ENCODE measurements at places on chromosomes 2 and 18.

GRCh38 chr2:74585406-74586185, 31.1 kb downstream of the DOK1 start:
- peak; percentile 55 for DNase-seq

DNA sequence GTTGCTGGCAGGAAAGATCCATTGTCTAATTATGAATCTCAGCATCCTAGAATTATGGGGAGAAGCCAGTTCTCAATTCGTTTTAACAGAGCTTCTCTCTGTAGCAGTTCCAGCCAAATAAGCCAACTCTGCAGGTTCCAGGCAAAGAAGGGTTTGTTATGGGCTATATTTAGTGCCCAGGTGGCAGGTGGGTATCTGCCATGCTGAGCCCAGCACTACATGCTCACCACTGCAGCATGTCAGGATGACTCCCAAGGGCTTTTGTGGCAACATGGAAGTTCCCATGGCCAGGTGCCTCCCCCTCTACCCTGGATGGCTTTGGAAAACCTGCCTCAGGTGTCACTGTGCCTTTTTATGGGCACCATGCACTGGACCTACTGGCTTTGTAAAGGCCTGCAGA, 137.7 kb upstream of the MSH6 start:
- DNase-seq, result no peak

DNA sequence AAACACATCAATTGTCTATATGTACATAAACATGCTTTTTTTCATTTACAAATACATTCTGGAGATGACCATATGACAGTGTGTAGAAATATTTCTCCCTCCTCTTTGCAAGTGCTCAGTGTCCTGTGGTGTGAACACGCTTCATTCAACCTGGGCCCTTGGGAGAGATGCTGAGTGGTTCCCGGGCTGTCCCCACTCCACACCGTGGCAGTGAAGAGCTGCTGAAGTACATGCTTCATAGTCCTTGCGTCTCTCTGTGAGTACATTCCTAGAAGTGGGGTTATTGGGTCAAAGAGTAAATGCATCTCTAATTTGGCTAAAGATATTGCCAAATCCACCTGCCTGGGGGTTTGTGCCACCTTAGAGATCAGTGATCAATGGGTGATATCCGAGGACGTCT, 6.5 kb upstream of the GPR35 start:
- no peak for DNase-seq

DNA sequence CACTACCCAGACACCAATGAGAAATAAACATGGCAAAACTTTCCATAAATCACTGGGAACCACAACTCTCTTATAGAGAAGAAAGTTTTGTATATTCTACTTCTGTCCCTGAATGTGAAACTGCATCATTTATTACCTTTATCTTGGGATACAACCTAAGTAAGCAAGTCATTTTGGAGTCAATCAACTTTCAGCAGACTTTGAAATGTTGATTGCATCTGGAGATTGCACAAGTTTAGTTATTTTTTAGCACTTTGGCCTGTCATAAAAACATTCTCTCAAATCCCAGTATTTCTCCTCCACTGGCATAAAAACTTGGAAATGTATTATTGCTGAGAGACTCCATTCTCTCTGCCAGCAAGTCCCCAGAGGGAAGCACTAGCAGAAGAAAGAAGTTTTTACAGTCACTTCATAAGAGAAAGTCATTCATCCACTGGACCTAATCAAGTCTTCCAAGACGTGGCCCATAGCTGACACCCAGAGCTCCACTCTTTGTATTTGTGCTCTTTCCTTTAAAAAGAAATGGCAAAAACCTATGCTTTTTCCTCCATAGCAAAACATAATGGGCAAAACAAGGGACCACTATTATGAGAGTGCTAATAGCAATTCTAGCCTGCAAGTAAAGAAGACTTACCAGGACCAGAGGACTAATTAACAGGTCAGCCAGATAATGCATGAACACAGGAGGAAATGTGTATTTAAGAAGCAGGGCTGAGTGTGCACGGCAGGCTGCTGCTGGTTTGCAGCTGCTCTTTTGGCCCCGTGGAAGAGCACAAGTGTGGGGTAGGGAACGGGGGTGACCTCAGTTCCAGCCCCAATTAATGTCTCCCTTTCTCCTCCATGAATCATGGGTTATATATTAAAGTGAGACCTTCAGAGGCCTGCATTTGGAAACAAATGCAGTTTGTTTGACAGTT, 171.5 kb downstream of the INO80D start:
- DNase-seq, result no peak

GRCh38 chr2:133541376-133541775, 26.9 kb downstream of the NCKAP5 start:
- DNase-seq, result no peak

GRCh38 chr2:224060783-224061482, 21.8 kb upstream of the SERPINE2 start:
- no peak for DNase-seq

- peak; percentile 21 for DNase-seq
Observed at GRCh38 chr2:217878915-217879590, 123.7 kb downstream of the TNS1 start.

- DNase-seq, result no peak
Observed at GRCh38 chr2:174683392-174683759, 80.9 kb downstream of the CHRNA1 start.

- DNase-seq, result peak; percentile 40
Observed at GRCh38 chr2:170243118-170243837, 65.3 kb downstream of the MYO3B start.

- DNase-seq, result no peak
Observed at GRCh38 chr2:135965756-135966155, 19.7 kb downstream of the DARS1 start.

GRCh38 chr2:117976581-117976980, 37.3 kb downstream of the CCDC93 start:
- DNase-seq, result no peak

GRCh38 chr18:36578871-36579710, 249.7 kb downstream of the TPGS2 start:
- DNase-seq, result no peak

GRCh38 chr2:1610096-1610485, 134.2 kb downstream of the PXDN start:
- DNase-seq, result no peak

DNA sequence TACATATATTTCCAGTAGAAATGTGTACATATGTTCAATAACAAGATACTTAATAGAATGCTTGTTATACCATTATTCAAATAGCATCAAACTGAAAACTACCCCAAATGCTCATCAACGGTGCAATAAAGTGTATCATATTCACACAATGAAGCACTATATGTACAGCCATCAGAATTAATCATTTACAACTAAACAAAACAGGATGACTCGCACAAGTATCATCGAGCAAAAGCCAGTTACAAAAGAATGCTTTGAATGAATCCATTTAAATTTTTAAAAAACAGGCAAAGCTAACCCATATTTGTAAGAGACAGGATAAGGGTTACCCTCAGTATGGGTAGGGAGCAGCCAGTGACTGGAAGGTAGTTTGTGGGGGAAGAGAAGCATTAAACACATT, 132.8 kb upstream of the PDE1A start:
- DNase-seq, result no peak

DNA sequence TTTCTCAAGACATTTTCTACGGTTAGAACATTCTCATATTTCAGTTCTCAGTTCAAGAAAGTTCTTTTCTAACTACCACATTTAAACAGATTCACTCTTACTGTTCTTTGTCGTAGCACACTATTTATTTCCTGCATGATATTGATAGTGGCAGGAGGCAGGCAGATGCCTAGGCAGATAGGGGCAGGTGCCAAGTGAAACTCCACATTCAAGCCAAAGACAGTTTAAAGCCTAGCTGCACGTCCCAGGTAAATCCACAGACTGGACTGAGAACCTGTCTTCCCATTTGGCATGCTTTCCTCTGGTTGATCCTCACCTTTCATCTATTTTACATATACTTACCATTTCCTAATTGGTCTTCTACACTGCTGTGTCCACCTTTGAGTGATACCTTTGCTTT, 359.3 kb downstream of the TMX3 start:
- no peak for DNase-seq

DNA sequence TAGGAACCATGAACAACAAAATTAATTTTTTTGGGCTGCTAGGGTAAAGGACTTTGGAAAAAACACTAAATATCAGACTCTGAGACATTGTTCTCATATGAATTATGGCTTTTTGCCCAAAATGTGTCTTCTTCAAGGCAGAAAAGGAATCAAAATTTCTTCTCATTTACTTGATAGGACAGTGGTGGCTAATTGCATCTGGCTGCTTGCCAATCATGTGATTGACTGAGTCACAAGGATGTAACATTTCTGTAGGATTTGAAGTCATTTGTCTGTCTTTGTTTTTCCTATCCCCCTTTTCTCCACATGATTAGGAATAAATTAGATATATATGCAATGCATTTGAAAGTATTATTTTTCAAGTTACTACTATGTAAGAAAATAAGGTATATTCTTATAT, 130.2 kb downstream of the SLC4A10 start:
- no peak for DNase-seq

- DNase-seq, result no peak
Observed at GRCh38 chr2:138116456-138116855, 152.2 kb downstream of the HNMT start.

DNA sequence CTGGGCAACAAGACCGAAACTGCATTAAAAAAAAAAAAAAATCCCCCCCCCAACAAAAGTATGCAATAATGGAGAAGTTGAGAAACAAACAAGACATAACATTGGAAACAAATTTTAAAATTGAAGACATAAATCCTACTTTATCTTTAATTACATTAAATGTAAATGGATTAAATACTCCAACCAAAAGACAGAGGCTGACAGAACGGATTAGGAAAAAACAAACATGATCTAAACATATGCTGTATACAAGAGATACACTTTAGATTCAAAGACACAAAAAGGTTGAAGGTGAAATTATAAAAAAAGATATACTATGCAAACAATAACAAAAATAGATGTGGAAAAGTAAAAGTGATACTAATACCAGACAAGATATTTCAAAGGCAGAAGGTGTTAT, 350.8 kb upstream of the RGPD4 start:
- DNase-seq, result no peak

GRCh38 chr2:229137639-229138038, 133.4 kb downstream of the PID1 start:
- DNase-seq, result no peak

DNA sequence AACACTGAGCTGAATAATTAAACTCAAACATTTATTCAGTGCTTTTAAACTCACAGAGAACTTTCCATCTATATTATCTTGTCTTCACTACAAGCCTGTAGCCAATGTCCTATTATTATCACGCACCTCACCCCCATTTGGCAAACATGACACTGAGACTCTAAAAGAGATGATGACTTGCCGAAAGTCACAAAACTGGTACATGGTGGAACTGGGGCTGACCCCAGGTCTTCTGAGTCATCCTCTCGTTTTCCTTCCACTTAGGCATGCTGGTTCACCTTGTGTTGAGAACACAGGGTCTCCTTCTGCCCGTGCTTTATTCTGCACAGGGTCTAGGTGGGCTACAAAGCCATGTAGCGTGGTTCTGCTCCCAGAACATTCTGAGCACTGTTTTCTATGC, 230.0 kb upstream of the MGAT5 start:
- DNase-seq, result no peak

DNA sequence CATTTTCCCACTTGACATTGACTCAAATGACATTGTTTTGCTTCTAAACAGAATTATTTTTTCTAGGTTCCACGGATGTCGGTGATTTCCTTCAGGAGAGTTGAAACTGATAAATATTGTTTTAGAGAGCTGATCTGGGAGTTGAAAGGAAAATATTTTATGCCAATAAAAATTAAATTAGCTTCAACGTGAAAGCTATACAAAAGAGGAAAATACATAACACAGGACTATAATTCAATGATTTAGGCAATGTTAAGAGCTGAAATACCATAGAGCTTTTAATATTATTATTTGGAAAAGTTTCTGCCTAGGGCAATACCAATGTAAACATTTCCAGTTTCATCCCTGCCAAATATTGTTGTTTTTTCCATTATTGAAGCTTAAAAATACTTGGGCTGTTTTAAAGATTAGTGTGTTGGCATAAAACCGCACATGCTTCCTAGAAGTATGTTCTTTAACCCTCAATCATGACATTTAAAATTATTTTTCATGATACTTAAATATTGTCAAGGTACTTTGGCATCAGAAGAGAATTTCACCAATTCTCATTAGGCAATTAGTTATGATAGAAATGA, 18.6 kb upstream of the PDE1A start:
- DNase-seq, result no peak

DNA sequence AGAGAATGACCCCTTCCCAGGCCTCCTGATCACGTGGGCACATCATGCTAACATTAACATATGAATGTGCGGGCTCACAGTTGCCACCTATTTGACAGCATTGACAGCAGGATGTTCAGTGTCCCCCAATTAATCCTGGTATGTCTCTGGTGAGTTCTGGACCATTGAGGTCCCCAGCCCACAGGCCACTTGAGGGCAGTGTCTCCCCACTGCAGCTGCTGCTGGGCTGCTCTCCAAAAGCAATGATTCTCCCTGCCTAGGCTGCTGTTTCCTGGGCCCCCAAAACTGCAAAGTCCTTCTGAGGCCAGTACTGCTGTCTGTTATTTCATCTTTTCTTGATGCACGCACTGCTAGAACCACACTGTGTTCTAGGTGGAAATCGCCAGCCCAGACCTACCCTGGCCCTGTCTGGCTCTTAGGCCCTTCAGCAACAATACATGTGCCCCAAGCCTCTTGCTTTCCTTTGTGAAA, 52.7 kb upstream of the MAPK4 start:
- peak; percentile 68 for DNase-seq

- no peak for DNase-seq
Observed at GRCh38 chr2:53753041-53753440, 14.6 kb upstream of the CHAC2 start.

Data from SK-MEL-5 (cell line).